ENCODE measurements at places on chromosomes 1 and 21. TPM values are rescaled to one million over a fixed set of nuclear protein-coding genes. Genes with fewer than 3 reads are reported as not detected.

PRAMEF5 gene
- not detected for total RNA-seq

TRIM33 gene
- 32.6 TPM for total RNA-seq

CREB3L4 gene
- 12.6 TPM for total RNA-seq

TINAGL1 gene
- 13.3 TPM for total RNA-seq
